Mammary epithelial cell (primary cell): ENCODE measurements at places on chromosomes 16 and 17. TPM values are rescaled to one million over a fixed set of nuclear protein-coding genes. Genes with fewer than 3 reads are reported as not detected.

The MSLN gene
- 17.8 TPM for total RNA-seq

- DNase-seq = no peak
These were observed 1.4 kb upstream of the PIK3R5 start for GRCh38 chr17:8966926-8967325.

DNA sequence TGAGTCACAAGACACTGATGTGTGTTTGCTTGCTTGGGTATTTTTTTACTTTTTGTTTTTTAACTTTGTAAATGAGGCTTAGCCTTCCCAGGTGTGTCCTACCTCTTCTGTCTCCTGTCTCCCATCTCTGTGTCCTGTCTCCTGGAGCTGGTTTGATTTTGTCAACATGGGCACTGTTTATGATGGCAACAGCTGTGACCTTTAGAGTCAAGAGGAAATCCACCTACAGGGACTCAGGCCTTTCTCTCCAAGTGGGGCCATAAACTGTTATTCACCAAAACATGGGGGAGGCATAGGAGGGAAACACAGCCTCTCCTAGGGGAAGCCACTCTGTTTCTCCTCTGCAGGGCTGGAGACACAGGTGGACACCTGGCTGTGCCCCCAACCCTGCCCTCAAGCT, 13.1 kb upstream of the PLCG2 start:
- DNase-seq = no peak

DNA sequence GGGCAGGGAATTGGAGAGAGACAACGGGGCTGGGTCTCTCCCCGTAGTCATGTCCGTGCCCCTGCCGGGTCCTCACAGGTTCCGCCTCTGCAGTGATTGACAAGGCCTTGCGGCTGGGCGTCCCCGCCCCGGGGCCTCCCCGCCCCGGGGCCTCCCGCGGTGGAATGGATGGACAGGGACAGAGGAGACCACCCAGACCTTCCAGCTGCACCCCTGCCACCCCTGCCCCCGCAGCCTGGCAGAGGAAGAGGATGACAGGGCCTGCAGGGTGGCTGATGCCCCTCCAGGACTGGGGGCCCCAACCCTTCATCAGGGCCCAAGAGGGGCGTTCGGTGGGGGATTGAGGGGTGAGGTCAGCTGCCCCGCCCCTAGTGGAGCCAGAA, 216.4 kb upstream of the CIBAR2 start:
- no peak for DNase-seq

DNA sequence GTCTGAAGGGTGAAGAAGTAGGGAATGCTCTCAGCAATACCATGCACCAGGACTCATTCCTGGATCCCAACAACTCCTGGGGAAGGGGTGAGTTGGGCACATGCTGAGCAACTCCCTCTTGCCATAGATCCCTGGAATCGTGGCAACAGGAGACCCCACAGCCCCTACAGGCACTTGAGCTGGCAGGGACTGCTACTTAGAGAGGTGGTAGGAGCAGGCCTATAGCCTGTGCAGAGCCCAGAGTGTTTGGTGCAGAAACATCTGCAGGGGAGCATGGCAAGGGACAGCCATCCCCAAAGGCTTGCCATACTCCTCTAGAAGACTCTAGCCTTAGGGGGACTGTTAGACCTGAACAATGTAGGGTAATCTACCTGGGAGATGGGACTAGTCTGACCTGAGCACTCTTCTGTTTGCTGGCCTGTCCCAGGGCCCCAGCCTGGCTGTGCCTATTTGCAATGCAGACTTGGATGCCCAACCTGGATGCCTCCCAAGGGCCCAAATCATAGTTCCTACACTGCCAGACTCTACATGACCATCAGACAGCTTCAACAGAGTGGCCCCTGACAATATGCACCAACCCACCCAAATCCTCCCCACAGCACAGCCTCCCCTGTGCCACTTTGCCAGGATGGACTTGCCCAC, 568.6 kb upstream of the KIF2B start:
- DNase-seq = no peak

The FBXW10B gene
- 1.0 TPM for total RNA-seq

The NLRC3 gene
- total RNA-seq = under 0.01 TPM

- no peak for DNase-seq
These were observed 381.9 kb upstream of the CCL2 start for GRCh38 chr17:33873201-33873617.

The DNAJA3 gene
- total RNA-seq = 70.4 and 97.5 TPM in 2 replicates

DNA sequence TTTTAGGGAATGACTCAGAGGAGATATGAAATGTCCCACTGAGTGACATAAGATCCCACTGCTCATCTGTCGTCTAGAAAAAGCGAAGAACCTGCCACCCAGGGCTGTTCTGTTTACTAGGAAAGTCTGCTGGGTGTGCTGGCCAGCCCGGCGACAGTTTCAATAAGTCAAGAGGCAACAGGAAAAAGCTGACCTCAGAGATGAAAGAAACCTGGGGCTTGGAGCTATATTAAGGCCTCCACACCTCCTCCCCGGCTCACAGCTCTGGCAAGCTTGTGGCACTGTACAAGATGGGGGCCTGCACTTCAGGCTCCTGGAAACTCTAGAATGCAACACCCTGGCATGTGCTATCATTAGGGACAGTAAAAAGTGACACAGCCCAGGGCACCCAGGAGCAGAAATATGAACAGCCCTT, 10.6 kb downstream of the ZFHX3 start:
- no peak for DNase-seq

The NHLRC4 gene
- total RNA-seq = not detected in 2 replicates

The SOX9 gene
- total RNA-seq = 53.9 and 77.4 TPM in 2 replicates

The ABCC12 gene
- not detected for total RNA-seq

The NPIPB13 gene
- 21.0 and 27.0 TPM in 2 replicates for total RNA-seq

DNA sequence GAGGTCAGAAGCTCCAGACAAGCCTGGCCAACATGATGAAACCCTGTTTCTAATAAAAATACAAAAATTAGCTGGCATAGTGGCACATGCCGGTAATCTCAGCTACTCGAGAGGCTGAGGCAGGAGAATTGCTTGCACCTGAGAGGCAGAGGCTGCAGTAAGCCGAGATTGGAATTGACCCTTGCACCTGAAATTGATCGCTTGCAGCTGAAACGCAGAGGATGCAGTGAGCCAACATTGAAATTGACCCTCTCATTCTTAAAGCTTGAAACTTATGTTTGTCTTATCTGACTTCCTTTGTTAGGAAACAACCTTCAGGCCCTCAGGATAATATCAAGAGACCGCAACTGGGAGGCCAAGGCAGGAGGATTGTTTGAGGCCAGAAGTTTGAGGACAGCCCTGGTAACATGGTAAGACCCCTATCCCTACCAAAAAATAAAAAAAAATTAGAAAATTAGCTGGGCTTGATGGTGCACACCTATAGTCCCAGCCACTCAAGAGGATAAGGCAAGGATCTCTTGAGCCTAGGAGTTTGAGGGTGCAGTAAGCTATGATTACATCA, 376.6 kb upstream of the XYLT1 start:
- no peak for DNase-seq

The CACNG5 gene
- not detected for total RNA-seq

DNA sequence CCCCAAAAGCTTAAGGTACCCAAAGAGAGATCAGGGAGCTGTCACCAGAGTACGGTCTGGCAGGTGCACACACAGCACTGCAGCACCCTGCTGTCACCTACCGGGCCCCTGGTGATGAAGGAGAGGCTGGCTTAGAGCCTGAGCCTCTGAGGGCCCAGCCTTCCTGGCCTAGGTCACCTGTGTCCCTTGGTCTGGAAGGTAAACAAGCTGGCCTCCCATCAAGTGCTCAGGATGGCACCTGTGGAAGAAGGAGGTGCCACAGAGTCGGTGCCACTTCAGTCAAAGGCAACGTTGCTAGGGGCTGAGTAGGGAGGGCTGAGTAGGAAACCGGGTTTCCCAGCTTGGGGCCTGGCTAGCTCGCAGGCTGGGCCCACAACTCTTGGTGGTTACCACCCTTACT, 70.7 kb downstream of the COG7 start:
- no peak for DNase-seq

The DHX40 gene
- 42.7 TPM for total RNA-seq

DNA sequence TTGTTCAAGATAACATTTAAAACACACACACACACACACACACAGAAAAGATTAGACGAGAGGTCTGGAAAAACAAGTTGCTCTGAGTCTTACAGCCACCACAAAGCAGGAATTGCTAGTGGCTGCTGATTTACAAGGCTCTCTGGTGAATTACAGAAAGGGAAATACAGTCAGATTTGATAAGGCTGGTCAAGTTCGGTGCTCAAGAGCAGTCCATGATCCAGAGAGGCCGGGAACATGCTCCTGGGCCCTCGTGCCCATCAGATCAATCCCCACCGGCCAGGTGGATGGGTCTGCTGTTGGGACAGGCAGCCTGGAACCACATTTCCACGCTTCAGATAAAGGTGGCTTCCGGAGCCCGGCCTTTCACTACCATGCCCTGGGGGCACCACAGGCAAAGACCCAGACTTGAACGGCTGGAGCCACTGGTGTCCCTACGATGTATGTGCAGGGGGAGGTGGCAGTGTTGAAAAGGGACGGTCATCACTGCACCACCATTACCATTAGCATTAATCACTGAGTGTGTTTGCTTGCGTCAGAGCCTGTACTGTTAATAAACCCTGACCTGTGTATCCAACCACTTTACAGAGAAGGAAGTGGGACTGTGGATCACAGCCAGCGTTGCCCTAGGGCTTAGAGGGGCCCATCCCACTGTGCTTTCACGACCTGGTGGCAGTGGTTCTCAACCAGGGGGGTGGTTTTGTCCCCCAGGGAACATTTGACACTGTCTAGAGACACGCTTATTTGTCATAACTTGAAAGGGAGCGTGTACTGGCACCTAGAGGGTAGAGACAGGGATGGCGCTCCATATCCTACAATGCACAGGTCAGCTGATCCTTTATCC, 95.1 kb downstream of the XYLT1 start:
- no peak for DNase-seq

DNA sequence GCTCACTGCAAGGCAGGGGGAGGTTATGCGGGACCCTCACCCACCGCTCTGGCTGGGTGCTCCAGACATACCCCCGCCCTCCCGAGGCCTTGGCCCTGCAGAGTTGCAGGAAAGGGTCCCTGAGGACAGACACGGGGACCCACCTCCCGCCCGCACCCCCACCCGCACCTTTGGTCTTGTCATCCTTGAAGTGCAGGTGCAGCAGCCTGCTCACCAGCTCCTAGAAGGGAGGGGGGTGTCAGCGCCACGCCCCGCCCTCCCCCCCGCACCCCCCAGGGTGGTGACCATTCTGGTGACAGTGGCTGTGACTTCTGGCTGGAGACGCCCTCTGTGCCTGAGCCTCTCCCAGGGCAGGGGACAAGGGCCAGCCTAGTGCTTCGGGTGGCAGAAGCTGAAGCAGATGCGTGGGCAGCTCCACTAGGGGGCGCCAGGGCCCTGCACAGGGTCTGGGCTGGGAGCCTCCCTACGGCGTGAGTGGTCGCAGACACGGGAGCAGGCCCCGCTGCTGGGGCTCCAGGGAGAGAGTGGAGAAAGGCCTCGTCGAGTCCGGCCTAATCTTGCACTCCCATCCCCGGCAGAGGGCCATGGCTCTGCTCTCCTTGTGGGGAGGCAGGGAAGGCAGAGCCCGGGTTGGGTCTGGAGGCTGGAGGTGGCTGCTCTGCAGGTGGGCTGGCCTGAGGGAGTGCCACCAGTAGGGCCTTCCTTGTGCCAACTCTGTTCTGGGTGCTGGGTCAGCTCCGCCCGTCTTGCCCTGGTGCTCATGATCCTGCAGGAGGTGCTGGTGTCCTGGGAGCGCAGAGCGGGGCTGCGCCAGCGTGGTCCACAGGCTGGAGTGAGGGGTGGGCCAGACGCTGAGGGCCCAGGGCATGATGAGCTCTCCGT, 2.7 kb downstream of the CENPX start:
- no peak for DNase-seq

DNA sequence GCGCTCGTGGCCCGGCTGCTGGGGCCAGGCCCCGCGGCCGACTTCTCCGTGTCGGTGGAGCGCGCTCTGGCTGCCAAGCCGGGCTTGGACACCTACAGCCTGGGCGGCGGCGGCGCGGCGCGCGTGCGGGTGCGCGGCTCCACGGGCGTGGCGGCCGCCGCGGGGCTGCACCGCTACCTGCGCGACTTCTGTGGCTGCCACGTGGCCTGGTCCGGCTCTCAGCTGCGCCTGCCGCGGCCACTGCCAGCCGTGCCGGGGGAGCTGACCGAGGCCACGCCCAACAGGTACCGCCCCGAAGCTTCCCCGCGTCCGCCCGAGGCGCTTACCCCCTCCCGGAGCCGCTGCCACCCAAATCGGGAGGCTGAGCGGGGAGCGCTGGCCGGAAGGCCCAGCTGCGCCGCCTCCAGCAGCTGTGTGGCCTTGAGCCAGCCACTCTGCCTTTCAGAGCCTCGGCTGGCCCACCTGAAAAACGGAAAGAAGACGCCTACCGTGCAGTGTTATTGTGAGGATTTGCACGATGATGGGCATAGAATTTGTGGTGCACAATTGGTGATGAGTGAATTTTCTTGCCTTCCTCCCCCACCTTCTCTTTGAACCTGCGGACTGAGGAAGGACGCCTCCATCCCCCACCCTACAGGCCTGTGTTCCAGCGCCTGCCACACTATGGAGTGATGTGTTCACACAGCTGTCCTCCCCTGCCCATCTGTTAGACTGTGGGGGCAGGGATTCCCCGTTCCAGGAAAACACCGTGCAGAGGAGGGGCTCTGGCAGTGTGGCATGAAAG, 523 bp downstream of the NAGLU start:
- DNase-seq = peak; percentile 70

DNA sequence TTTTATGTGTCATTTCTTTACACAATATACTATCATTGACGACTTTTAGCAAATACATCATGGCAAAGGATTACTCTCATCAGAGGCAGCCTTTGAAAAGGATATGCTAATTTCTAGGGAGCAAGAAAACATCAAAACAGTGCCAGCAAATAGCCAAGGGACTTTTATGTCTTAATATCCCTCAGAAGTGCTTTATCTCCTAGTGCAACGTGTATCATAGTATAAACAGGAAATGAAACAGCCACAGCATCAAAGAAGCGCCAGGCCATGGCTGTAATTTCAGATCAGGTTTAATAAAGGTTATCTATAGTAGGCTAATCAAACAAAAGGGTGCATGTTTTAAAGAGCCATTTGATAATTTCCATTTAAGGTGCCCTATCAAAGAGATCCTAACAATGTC, 159.9 kb downstream of the AXIN2 start:
- DNase-seq = no peak

The BRIP1 gene
- 10.2 TPM for total RNA-seq

The DHX58 gene
- total RNA-seq = 11.7 and 13.9 TPM in 2 replicates

The TM4SF5 gene
- not detected for total RNA-seq

GRCh38 chr17:63282455-63282854, 163.7 kb downstream of the CYB561 start:
- DNase-seq = no peak

DNA sequence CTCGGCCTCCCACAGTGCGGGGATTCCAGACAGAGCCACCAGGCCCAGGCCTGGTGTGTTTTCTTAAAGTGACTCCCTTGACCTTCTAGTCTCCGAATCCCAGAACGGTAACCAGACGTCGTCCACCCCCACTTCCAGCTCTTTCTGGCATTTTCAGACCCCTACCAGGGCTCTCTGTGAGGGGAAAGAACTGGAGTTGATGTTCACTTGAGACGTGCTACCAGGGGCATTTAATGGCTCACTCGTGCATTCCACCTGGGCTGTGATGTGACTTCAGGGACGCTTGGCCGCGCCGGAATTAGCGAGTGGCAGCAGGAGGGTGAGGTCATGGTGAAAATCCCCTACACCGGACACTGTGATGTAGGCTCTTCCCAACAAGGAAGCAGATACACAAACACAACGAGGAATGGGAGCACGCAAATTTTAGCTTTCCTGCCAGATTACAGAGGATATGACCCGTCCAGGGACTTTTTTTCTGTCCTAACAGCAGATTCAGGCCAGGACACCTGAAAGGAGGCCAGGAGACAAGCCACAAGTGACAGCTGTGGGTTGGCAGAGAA, 1.1 kb upstream of the GNA13 start:
- peak; percentile 65 for DNase-seq

- no peak for DNase-seq
These were observed 23.8 kb upstream of the NFATC3 start for GRCh38 chr16:68061396-68061795.

- DNase-seq = no peak
These were observed 9.7 kb upstream of the CIAO3 start for GRCh38 chr16:750485-750884.
